ENCODE measurements at places on chromosomes 11 and 22. TPM values are rescaled to one million over a fixed set of nuclear protein-coding genes. Genes with fewer than 3 reads are reported as not detected.

DNA sequence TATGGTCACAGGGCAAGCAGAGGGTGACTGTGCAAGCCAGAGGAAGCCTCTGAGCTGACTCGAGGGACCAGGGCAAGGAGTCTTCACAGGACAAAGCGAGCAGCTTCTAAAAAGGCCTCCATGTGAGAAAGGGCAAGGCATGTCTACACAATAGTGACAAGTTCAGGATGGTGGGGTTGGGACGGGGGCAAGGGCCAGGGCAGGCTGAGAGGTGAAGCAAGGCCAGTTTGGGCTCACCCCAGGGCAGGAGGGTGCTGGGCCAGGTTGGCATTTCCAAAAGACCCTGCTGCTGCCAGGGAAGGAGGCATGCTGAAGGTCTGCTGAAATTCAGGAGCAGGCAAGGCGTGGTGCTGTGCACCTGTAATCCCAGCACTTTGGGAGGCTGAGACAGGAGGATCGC is 12.3 kb upstream of the CABP7 start:
- H3K27me3 ChIP-seq, result no peaks in the 10 kb centered on the region
- H3K27ac ChIP-seq, result no peak overlapping the region
- no peak overlapping the region for H3K4me3 ChIP-seq
- H3K4me1 ChIP-seq, result no peaks in the 10 kb centered on the region
- H3K36me3 ChIP-seq, result no peaks in the 10 kb centered on the region
- DNase-seq, result no peak

The FADD gene
- 51.3 TPM for total RNA-seq

The TYR gene
- not detected for total RNA-seq

GRCh38 chr22:26767351-26768155 is 110.2 kb downstream of the MIAT start:
- no peak overlapping the region for H3K27ac ChIP-seq
- H3K27me3 ChIP-seq, result no peaks in the 10 kb centered on the region
- H3K4me1 ChIP-seq, result no peaks in the 10 kb centered on the region
- no peak overlapping the region for H3K4me3 ChIP-seq

DNA sequence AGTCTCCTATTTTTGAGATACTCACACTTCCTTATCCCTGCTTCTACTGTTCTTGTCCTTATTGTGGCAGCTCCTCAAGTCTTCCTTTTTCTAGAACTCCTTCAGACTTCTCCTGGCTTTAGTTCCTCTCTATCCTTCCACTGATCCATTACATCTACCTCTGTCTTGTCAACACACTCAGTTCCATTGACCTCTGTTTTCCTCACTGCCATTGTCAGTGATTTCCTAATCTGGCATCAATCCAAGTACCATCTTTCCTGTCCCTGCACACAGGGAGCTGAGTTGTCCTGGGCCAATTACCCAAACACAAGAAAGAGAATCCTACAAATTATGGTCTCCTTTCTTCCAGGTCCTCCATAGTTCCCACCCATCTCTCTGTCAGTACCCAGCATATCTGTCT is 27.9 kb upstream of the RIC3 start:
- H3K36me3 ChIP-seq, result no peaks in the 10 kb centered on the region
- H3K4me1 ChIP-seq, result no peaks in the 10 kb centered on the region
- DNase-seq, result no peak
- no peak overlapping the region for H3K27ac ChIP-seq
- H3K27me3 ChIP-seq, result no peaks in the 10 kb centered on the region
- H3K4me3 ChIP-seq, result no peak overlapping the region

DNA sequence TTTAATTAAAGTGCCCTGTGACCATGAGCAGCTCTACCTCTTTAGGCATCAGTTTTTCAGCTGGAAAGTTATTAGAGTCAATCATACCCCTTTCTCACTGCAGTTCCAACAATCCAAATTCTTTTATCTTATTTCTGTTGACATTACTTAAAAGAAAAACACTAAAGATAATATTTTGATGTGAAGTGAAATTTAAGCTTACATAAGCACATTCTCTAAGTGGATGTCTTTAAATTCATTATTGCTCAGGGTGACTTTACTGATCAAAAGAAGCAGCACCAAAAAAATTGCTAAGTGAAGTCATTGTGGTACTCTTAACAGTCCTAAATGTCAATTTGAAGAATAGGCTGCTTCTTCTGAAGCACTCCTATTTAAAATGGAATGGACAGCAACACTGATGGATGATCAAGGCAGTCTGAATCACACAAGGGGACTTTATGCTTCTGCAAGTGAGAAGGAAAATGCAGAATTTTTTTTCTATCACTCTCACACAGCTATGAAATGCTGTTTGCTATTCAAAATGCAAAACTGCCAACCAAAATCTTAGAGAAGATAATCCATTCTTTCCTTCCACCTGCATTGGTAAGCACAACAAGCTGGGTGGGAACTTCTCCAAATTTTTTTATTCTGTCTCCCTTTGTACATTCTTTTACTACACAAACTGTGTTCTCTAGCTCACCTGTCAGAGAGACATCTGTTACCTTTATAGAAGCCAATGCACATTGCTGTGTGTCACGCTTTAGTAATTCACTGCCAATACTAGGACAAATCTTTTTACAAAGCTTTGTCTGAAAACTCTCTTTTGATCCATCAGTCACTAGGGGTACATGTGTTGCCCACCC is 179.9 kb downstream of the GRIA4 start:
- no peaks in the 10 kb centered on the region for H3K27me3 ChIP-seq
- H3K27ac ChIP-seq, result no peak overlapping the region
- no peaks in the 10 kb centered on the region for H3K36me3 ChIP-seq
- H3K4me3 ChIP-seq, result no peak overlapping the region
- no peak for DNase-seq
- no peaks in the 10 kb centered on the region for H3K4me1 ChIP-seq

The OTOG gene
- total RNA-seq, result 2.5 TPM

DNA sequence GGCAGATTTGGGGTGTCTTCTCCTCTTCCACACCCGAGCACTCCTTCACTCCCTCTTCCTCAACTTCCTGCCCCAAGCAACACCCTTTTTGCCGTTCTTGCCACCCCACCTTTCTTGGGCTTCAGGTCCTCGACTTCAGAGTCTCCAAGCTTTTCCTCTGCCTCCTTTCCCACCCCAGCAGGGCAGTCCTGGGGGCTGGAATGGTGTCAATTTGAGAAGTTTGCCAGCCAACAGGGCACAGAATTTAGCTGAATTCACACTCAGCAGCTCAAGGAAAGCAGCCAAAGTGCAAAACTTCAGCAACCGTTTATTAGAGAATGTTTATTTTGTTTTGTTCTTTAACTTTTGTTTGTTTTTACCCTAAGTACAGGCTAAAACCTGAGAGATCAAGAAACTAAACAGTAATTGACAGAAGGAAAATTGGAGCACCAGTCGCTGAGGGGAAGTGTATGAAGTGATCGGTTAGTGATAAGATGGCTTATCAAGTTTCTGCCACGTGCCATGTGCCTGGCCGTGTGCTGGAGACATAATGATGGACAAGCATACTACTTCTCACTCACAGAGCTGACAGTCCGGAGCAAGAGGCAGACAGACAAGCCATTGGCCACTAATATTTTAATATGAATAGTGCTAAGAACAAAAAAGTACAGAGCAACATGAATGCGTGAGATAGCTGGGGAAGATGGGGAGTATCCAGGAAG is 44.4 kb downstream of the AHNAK start:
- no peaks in the 10 kb centered on the region for H3K27me3 ChIP-seq
- peaks cover 74% of the 10 kb centered on the region for H3K4me1 ChIP-seq
- DNase-seq, result no peak
- H3K4me3 ChIP-seq, result no peak overlapping the region
- no peaks in the 10 kb centered on the region for H3K36me3 ChIP-seq

GRCh38 chr11:102494216-102494615 is 36.3 kb downstream of the MMP7 start:
- H3K36me3 ChIP-seq, result no peaks in the 10 kb centered on the region
- no peaks in the 10 kb centered on the region for H3K27me3 ChIP-seq
- H3K4me1 ChIP-seq, result peaks cover 33% of the 10 kb centered on the region
- H3K27ac ChIP-seq, result no peak overlapping the region
- DNase-seq, result peak; percentile 60

GRCh38 chr11:16792426-16792825 is 54.0 kb downstream of the C11orf58 start:
- no peak overlapping the region for H3K27ac ChIP-seq
- DNase-seq, result no peak
- no peaks in the 10 kb centered on the region for H3K36me3 ChIP-seq
- no peak overlapping the region for H3K4me3 ChIP-seq
- H3K27me3 ChIP-seq, result no peaks in the 10 kb centered on the region
- H3K4me1 ChIP-seq, result no peaks in the 10 kb centered on the region

DNA sequence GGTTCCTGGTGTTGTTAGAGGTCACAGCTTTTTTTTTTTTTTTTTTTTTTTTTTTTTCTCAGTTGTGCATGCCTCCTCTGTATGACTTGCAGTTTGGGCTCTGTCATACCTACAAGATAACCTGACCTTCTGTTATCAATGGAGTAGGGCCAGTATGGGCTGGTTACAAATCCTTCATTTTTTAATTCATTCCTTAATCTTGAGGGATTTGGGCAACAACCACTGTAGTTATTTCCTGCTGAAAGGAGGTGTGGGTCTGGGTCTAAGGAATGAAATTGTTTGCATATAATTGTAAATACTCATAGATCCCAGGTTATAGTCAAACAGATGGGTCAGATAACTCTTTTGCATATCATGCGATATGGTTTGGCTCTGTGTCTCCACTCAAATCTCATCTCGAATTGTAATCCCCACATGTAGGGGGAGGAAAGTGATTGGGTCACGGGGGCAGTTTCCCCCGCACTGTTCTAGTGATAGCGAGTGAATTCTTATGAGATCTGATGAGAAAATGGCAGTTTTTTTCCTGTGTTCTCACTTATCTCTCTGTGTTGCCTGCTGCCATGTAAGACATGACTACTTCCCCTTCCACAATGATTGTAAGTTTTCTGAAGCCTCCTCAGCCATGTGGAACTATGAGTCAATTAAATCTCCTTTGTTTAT is 14.1 kb upstream of the GLYAT start:
- no peaks in the 10 kb centered on the region for H3K36me3 ChIP-seq
- H3K27me3 ChIP-seq, result no peaks in the 10 kb centered on the region
- no peak for DNase-seq
- no peak overlapping the region for H3K27ac ChIP-seq
- no peaks in the 10 kb centered on the region for H3K4me1 ChIP-seq
- H3K4me3 ChIP-seq, result no peak overlapping the region

DNA sequence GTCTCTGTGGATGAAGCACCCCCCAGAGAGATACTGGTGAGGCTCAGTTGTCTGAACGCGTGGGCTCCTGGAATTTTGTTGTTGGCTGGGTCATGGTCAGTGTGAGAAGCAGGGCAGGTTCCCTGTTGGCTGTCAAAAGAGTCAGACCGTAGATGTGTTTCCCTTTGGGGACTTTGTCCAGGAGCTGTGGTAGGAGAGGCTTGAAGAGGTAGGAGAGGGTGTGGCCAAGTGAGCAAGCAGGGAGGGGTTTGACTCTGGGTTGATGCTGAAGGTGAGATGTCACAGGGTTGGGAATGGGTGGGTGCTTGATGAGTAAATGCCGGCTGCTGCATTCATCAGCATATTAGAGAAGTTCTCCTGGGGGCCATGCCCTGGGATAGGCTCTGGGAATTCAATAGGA is 803.2 kb downstream of the TBC1D22A start:
- no peaks in the 10 kb centered on the region for H3K36me3 ChIP-seq
- DNase-seq, result no peak
- no peak overlapping the region for H3K4me3 ChIP-seq
- no peak overlapping the region for H3K27ac ChIP-seq

The LRRC4C gene
- total RNA-seq, result not detected

The MDK gene
- 601 TPM for total RNA-seq

The OR8D1 gene
- not detected for total RNA-seq

The MFRP gene
- total RNA-seq, result not detected

GRCh38 chr11:64235437-64236161 is 1.2 kb downstream of the VEGFB start:
- H3K27me3 ChIP-seq, result no peaks in the 10 kb centered on the region
- H3K4me1 ChIP-seq, result peaks cover 25% of the 10 kb centered on the region
- DNase-seq, result no peak
- H3K36me3 ChIP-seq, result peaks cover 2% of the 10 kb centered on the region
- H3K4me3 ChIP-seq, result peak overlapping the region; percentile 77

DNA sequence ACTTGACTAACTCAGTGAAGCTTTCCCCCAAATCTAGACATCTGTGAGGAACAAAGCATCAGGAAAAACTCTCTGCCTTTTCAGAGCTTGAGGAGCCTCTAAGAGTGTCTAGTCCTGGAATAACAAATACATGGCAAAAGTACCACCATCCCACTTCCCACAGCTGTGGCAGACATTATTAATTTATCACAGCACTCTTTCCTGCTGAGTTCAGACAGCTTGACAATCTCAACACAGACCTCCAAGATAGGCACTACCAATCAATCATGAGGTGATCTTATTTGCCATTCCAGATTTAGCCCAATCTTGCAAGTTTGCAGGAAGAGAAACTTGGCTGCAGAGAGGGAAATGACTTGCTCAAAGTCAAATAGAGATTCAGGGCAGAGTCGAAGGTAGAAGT is 202.8 kb downstream of the MN1 start:
- DNase-seq, result no peak
- no peak overlapping the region for H3K4me3 ChIP-seq
- no peaks in the 10 kb centered on the region for H3K36me3 ChIP-seq
- no peak overlapping the region for H3K27ac ChIP-seq
- no peaks in the 10 kb centered on the region for H3K4me1 ChIP-seq

The FGF4 gene
- not detected for total RNA-seq

DNA sequence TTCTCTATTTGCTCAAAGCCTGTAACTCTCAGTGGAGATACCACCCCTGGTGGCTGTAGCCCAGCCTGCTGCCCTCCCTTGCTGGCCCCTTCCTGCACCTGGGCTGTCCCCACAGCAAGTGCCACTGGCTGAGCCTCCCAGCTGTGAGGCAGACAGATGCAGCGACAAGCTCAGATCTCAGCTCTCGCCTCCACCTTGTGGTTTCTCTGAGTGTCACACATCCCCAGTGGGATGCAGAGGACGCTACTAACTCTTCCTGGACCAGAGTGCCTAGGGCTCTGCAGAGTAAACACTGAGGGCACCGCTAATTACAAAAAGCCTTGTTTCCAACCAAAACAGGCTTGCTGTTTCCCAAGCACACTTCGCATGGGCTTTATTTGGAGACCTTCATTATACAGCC is 8.9 kb downstream of the YPEL1 start:
- DNase-seq, result peak; percentile 69
- H3K4me3 ChIP-seq, result no peak overlapping the region
- H3K36me3 ChIP-seq, result no peaks in the 10 kb centered on the region
- no peaks in the 10 kb centered on the region for H3K27me3 ChIP-seq

GRCh38 chr11:132894606-132895005 is 637.7 kb downstream of the OPCML start:
- H3K4me3 ChIP-seq, result no peak overlapping the region
- H3K36me3 ChIP-seq, result no peaks in the 10 kb centered on the region
- no peak overlapping the region for H3K27ac ChIP-seq
- no peaks in the 10 kb centered on the region for H3K4me1 ChIP-seq

GRCh38 chr11:828506-829175 is 922 bp downstream of the CRACR2B start:
- H3K4me3 ChIP-seq, result no peak overlapping the region
- peaks cover 46% of the 10 kb centered on the region for H3K4me1 ChIP-seq
- no peaks in the 10 kb centered on the region for H3K36me3 ChIP-seq

GRCh38 chr11:72568861-72569260 is 105.4 kb downstream of the PDE2A start:
- DNase-seq, result no peak
- H3K4me1 ChIP-seq, result peaks cover 63% of the 10 kb centered on the region
- peak overlapping the region; percentile 27 for H3K27ac ChIP-seq
- no peak overlapping the region for H3K4me3 ChIP-seq
- no peaks in the 10 kb centered on the region for H3K36me3 ChIP-seq

GRCh38 chr11:111044751-111045406 is 200.6 kb upstream of the POU2AF2 start:
- H3K27me3 ChIP-seq, result peaks cover 2% of the 10 kb centered on the region
- DNase-seq, result no peak
- H3K4me1 ChIP-seq, result no peaks in the 10 kb centered on the region
- no peak overlapping the region for H3K4me3 ChIP-seq
- no peak overlapping the region for H3K27ac ChIP-seq
- no peaks in the 10 kb centered on the region for H3K36me3 ChIP-seq

The PDE3B gene
- total RNA-seq, result 20.6 TPM

Measured in Caco-2 (cell line).